Smooth muscle cell of the brain vasculature (primary cell): ENCODE measurements at places on chromosomes 11 and 22.

DNA sequence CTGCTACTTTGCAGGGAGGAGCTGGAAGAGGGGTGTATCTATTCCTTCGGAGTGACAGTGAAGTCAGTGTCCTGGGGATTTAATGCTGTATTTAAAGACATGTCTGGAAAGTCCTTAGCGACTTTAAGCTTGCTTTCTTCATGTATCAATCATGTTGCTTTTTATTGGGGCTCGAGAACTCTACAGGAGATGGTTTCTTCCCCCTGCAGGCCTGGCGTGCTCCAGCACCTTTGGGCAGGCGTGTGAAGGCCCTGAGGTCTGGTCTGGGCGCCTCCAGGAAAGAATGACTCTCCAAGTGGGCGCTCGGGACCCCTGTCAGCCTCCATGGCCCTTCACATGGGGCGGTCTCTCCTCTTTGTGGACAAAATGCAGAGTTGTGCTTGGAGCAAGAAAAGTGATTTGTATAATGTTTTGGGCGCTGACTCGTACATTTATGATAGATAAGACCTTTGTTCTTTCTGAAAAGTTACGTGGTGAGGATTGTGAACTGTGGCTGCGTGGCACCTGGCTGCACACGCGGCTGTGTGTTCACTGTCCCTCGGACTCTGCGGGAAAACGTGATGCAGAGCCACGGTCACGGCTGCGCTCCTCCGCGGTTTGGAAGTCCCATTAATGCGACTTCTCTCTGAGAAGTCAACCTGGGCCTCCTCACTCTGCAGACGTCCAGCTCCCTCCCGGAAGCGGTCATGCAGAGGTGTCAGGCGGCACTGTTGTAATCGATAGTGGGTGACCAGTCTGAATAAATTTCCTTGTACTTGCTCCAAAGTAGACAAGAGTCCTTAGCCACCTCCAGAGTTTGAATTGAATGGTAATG lies 282.5 kb downstream of the TBC1D22A start:
- DNase-seq = no peak

- DNase-seq = no peak
Measured at GRCh38 chr11:121626507-121626875, 173.7 kb upstream of the SORL1-AS1 start.

GRCh38 chr11:95577716-95578460 lies 211.7 kb downstream of the FAM76B start:
- DNase-seq = no peak

- no peak for DNase-seq
Measured at GRCh38 chr11:78876676-78877075, 302.0 kb upstream of the NARS2 start.

GRCh38 chr11:72553706-72554105 lies 119.4 kb upstream of the CLPB start:
- DNase-seq = no peak

- no peak for DNase-seq
Measured at GRCh38 chr11:76695771-76696170, 25.2 kb upstream of the LRRC32 start.

GRCh38 chr11:125952559-125952958 lies 6.7 kb downstream of the VSIG10L2 start:
- no peak for DNase-seq

- DNase-seq = no peak
Measured at GRCh38 chr11:503179-503981, 3.7 kb downstream of the RNH1 start.

DNA sequence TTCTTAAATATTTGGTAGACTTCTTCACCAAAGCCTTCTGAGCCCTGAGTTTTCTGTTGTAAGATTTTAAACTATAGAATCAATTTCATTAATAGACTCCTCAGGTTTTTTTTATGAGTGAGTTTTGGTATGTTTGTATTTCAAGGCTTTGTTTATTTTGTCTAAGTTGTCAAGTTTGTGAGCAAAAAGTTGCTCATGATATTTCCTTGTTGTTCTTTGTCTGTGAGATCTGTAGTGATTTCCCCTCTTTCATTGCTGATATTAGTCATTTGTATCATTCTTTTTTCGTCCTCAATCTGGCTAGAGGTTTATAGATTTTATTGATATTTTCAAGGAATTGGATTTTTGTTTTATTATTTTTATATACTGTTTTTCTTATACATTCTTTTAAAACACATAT lies 121.0 kb downstream of the MORC2 start:
- DNase-seq = no peak
